ENCODE measurements at places on chromosomes 5 and 9.
A peak's percentile ranks its signal among the peaks of the same experiment; 100 is the strongest.

DNA sequence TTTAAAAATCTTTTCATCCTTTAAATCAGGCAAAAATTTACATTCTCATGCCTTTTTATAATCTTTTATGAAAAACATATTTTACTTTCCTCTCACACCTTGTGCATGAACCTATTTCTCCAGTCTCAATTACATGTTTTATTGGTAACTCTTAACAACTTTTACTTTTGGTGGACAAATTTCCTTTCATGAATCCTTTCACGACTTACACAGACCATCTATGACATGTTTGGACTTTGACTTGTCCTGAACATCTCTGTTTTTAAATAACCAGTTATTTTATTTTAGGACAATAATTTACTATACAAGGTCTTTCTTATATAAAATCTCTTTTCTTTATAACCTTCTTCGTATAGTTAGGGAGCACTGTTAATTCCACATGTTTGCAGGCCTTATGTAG is 26.5 kb upstream of the MTMR12 start:
- DNase-seq, result no peak

GRCh38 chr9:108035487-108035886 is 545.9 kb upstream of the KLF4 start:
- DNase-seq, result peak; percentile 27

DNA sequence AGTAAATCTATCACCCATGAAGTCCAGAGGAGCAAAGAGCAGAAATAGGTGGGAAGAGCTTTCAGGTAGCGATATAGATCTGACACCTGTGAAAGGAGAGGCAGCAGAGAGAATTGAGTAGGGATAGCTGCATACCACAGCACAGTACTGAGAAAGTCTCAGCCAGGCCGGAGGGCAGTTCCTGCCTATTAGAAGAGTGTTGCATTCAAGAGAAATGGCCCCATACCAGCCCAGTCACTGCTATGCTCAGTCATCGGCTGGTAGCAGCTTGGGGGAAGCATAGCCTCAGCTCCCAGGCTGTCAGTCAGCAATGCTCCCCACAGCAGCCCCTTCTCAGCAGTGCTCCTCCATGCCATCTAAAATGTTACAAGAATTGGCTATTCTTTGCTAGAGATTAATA is 285.1 kb upstream of the CDH6 start:
- no peak for DNase-seq

- no peak for DNase-seq
Measured at GRCh38 chr5:27590503-27590902, 552.1 kb upstream of the CDH9 start.

GRCh38 chr9:22073349-22073748 is 64.2 kb upstream of the CDKN2B start:
- no peak for DNase-seq

- DNase-seq, result no peak
Measured at GRCh38 chr5:150626853-150627276, 13.6 kb upstream of the SYNPO start.

- DNase-seq, result no peak
Measured at GRCh38 chr9:87519461-87519860, 21.8 kb downstream of the DAPK1 start.

DNA sequence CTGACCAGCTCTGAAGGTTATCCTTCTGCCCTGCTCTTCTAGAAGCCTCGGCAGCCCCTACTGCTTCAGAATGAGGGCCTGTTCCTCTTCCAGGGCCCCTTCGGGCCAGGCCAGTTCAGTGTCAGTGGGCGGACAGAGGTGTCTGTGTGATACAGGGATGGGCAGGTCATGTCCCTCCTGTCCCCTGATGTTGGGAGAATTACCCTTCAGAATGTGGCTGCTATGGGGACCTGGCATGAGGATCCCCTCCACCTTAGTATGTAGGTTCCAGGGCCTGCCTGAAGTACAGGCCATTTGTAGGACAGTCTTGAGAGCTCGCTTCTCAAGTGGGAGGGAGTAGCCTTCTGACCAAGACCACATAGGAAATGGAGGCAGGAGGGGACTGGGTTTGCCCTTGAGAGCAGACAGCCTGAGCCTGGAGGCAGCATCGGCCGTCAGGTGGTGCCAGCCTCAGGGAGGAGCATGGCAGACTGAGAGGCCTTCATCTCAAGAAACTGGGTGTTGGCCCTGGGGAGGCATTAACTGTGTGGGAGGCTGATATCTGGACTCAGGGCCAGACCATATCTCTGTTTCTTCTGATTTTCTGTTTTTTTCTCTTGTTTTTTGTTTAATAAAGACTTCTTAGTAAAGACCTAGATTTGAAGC is 32.0 kb downstream of the ANGPTL2 start:
- peak; percentile 76 for DNase-seq

GRCh38 chr9:20898885-20899554 is 132.4 kb downstream of the HACD4 start:
- no peak for DNase-seq

DNA sequence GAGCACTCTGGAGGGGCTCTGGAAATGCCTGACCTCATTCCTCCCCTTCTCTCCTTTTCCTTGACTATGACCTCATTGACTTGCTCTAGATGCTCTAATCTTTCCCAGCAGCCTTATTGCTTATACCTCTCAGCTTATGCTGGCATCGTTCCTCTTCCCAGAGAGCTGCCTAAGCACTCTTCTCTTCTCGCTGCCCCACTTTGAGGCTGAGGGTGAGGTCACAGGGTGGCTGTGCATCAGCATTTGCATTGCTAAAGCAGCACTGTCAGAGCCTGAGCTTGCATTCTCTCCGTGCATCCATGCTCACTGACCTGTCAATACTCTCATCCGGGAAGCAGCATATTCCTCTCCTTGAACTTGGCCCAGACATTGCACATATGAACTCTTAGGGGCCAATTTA is 96.4 kb upstream of the NTRK2 start:
- no peak for DNase-seq

- no peak for DNase-seq
Measured at GRCh38 chr5:122849771-122850170, 4.4 kb downstream of the SNX24 start.

DNA sequence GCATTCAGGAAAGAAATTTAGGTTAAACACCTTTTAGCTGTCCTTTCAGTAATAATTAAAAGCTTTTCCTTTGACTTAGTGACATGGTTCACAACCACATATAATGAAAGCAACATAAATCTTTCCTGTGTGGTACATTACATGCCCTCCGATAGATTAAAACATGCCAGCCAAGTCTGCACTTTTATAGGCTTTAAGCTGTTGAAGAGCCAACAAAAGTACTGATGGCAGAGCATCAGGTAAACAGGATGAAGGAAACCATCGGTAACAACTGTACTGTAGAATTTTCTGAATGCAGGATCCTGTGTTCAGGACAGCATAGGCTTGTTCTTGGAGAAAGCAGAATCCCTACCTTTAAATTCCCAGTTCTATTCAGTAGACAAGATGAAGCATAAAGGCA is 226.6 kb downstream of the MLLT3 start:
- no peak for DNase-seq

DNA sequence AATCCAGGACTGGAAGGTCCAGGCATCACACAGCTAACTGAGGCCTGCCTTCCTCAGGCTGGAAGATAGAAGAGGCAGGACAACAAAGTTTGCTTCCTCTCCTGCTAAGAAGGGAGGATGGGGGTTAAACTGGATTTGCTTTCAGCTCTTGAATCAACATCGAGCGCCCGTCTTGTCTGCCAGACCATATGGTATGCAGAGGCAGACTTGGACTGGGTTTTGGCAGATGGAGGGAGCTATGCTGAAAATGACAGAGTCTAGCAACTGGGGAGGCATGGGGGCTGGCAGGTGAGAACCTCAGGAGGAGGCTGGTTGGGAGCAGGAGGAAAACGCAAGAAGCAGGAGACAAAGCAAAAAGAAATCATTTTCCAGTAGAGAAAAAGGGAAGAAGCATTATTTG is 289.5 kb upstream of the IL12B start:
- no peak for DNase-seq

GRCh38 chr5:149143470-149143869 is 2.2 kb downstream of the ABLIM3 start:
- no peak for DNase-seq

DNA sequence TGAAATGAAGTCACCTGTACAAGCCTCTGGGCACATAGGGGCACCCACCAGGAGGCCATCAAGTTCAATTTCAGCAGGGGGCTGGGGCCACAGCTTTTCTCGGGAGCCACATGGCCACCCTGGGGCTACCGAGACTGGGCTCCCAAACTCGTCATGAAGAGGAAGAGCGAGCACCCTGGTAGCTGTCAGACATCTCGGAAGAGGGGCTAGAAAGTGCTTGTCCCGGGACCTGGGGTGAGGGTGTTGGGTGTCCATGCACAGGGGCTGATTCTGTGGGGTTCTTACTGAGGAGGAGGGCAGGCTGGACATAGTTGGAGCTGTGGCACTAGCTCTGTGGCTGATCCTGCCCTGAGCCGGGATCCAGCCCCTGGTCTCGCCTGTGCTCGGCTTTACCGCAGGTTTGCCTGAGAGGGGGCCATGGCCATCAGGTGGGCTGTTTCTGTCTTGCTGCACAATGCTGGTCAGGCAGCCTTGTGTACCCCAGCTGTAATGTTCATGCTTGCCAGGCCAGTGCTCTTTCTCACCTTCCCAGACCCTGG is 70.3 kb downstream of the PHF2 start:
- DNase-seq, result peak; percentile 5

GRCh38 chr5:143776951-143777350 is 35.0 kb upstream of the HMHB1 start:
- no peak for DNase-seq

DNA sequence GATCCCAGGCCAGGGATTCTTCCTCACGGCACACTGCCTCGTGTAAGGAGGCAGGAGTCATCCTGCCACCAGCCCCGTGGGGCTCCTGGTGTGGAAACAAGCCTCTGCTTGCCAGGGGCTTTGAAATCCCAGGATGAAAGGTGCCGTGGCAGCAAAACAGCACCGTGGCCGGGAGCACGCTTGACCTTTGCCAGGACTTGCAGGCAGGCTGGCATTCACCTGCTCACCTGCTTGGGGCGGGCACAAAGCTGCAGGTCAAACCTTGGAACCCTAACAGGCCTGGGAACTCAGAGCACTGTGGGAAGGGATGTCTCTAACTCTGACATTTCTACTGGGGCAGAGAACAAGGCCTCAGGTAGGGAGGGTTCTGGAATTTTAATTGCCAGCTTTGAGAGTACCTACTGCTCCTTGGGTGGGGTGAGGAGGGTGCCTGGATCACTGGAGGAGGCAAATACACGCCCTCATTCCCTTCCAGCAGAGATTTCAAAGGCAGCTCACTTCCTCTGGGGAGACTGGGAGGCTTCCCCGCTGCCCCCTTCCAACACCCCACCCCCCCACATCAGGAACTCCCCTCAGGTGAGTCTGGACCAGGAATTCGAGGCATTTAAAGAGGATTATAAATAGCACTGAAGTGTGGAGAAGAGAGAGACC is 45.6 kb upstream of the STXBP1 start:
- DNase-seq, result no peak

DNA sequence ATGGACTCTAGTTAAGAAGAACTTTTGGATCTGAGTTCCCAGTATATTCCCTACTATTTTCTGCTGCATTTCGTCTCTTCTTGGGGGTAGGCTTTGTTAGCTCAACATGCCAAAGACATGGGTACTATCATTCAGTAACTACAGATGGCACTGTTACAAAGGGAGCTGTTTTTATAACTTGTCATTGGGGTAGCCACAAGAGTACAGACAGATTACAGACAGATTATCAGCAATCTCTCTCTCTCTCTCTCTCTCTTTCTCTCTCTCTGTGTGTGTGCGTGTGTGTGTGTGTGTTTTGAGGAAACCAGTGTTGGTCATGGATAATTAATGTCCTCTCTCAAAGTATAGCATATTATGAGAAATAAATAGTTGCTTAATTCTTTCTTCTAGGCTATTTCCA is 116.1 kb downstream of the WDR70 start:
- DNase-seq, result no peak

DNA sequence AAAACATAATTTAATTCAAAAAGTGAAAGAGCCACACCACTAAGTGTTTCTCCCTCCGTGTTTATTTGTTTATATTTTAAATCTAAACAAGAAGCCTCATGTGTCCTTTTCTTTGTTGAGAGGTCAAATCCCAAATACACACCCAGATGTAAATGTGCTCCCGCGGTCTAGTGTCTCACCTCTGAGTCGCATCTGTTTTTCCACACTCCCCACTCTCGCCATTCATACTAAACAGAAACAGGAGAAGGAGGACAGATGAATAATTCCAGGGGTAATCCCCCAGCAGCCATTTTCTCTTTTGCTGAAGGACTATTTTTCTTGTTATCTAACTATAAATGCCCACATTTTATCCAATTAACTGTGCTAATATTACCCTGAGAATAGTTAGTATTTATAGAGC is 361.6 kb upstream of the RIOK2 start:
- DNase-seq, result no peak

- no peak for DNase-seq
Measured at GRCh38 chr5:54109626-54110330, 200.6 kb downstream of the ARL15 start.

GRCh38 chr9:35510754-35511428 is 21.0 kb downstream of the RUSC2 start:
- peak; percentile 64 for DNase-seq

DNA sequence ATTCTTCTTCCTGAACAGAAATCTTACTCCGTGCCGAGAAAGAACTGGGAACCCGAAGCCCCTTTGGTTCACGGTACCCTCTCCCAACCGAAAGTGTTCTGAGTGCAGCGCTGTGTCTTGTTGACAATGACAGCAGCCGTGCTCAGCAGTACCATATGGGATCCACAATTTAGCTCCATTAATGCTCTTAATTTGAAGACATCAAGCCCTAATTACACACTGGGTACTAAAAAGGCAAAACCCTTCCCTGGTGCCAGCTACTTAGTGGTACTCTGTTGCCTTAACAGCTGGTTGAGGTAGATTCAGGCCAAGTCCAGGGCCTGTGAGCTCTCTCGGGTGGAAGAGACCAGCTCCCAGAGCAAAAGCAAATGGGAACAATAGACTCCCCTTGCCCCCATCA is 24.5 kb downstream of the DDX31 start:
- no peak for DNase-seq

- no peak for DNase-seq
Measured at GRCh38 chr5:115948091-115948534, 14.2 kb upstream of the LVRN start.

GRCh38 chr5:18772475-18772874 is 1138.2 kb downstream of the TAF11L14 start:
- no peak for DNase-seq

DNA sequence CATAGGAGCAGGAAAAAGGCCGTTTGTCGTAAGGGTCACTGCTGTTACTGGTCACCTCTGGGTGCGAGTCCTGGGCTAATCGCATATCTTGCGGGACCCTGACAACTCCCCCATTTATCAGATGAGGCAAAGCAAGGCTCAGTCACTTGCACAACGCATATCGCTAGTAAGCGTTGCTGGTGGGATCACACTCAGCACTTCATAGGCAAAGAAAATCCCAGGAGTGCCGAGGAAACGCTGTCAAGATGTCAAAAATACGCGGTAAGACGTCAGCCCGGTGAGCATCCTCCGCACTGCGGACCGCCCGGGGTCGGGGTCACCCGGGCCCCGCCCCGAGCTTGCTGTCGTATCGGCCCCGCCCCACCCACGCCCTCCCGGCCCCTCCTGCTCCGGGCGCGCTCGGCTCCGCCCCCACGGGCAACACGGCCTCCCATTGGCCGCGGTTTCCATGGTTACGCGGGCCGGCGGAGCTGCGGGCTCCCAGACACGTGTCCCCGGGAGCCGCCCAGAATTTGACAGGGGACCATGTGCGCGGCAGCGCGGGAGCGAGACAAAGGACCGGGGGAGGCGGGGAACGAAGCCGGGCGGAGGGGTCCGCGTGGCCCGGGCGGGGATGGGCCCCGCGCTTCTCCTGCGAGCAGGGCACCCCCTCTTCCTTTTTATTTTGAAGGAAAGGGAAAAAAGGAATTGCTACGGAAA is 80.2 kb upstream of the IER5L start:
- peak; percentile 96 for DNase-seq

Data from testis (tissue), 5 donors.